ENCODE measurements at places on chromosomes 1 and 21.
A peak's percentile ranks its signal among the peaks of the same experiment; 100 is the strongest.

- DNase-seq, result no peak
Observed at GRCh38 chr1:81375884-81376548, 424.7 kb upstream of the ADGRL2 start.

DNA sequence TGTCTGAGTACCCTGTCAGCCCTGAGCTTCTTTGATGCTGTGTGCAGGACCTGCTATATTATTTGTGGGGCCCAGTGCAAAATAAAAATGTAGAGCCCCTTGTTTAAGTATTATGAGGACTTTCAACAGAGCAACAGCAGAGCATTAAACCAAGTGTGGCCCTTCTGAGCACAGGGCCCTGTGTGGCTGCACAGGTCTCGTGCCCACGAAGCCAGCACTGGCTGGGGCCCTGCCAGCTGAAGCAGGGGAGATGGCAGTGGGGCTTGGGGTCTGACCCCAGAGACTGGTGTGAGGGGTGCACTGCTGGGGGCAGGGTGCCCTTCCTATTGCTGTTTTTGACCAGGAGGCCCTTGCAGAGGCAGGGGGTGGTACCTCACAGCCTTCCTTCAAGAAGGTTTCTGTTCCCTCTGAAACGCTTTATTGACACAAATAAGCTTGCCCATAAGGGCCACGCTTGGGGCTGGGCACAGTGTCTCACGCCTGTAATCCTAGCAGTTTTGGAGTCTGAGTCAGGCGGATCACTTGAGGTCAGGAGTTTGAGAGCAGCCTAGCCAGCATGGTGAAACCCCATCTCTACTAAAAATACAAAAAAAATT, 2.2 kb upstream of the SEMA4A start:
- no peak for DNase-seq

DNA sequence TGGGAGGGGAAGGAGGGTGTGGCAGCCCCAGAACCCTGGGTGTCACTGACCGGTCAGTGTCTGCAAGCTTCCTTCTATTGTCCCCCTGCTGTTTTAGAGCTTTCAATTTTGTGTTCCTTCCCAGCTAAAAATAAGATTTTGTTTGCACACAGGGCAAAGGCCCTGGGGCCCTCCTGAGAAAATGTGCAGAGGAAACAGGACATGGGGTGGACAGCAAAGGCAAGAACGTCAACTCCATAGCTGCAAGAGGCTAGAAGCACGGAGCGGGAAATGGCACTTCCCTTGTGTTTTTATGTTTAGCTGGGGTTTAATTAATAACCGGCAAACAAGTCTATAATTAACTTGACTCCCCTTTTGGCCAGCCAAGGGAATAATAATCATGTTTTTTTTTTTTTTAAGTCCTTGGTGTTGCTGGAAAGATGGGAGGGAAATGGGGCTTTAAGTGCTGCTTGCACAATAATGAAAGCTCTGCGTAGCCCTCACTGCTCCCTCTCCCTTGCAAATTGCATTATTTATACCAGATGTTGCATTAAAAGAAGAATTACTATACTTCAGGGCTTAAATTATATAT, 261.4 kb upstream of the USP24 start:
- DNase-seq, result no peak

- no peak for DNase-seq
Observed at GRCh38 chr1:160560045-160560705, 19.1 kb downstream of the CD84 start.

- DNase-seq, result no peak
Observed at GRCh38 chr1:196423612-196424011, 184.6 kb downstream of the KCNT2 start.

DNA sequence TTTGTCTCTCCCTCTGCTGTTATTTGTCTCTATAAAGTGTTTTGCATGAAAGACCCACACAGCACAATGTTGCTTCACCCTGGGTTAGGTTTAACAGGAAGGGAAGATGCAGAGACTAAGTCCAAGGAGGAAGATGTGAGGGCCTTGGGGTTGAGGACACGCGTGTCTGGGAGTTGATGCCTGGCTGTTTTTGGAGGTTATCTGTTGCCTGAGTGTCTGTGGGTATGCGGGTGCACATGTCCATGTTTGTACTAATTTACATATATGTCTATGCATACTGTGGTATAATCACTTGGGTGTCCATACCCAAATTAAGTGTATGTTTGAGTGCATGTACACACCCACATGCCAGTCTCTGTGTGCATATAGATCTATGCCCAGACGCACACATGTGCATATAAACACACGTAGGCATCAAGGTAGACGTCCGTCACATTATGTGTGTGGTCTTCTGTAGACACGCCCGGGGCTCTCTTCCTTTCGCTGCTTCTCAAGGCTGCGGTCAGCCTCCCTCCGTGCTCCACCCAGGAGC, 962 bp upstream of the MAN1C1 start:
- DNase-seq, result peak; percentile 9

GRCh38 chr1:71949681-71950080, 332.7 kb downstream of the NEGR1 start:
- DNase-seq, result no peak

- no peak for DNase-seq
Observed at GRCh38 chr1:218525451-218526197, 180.5 kb downstream of the TGFB2 start.

DNA sequence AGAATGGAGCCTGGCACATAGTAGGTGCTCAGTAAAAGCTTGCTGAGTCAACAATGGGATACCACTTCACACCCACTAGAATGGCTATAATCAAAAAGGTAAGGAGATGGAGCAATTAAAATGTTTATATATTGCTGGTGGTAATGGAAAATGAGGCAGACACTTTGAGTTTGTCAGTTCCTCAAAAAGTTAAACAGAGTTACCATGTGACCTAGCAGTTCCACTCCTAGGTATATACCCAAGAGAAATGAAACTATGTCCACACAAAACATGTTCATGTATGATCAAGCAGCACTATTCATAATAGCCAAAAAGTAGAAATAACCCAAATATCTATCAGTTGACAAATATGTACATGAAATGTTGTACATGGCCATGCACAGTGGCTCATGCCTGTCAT, 74.8 kb upstream of the ECE1 start:
- DNase-seq, result no peak

GRCh38 chr1:51231120-51231519, 5.0 kb upstream of the RNF11 start:
- peak; percentile 16 for DNase-seq

- DNase-seq, result no peak
Observed at GRCh38 chr1:248013229-248013710, at the start of gene OR2L5. Gene OR2L5 (plus strand): TSS chr1:248013660. CDS start chr1:248021948, 8,288 bp downstream.

- peak; percentile 23 for DNase-seq
Observed at GRCh38 chr1:43414634-43415223, 25.0 kb downstream of the SZT2 start.

- no peak for DNase-seq
Observed at GRCh38 chr1:227428803-227429202, 110.5 kb upstream of the CDC42BPA start.

DNA sequence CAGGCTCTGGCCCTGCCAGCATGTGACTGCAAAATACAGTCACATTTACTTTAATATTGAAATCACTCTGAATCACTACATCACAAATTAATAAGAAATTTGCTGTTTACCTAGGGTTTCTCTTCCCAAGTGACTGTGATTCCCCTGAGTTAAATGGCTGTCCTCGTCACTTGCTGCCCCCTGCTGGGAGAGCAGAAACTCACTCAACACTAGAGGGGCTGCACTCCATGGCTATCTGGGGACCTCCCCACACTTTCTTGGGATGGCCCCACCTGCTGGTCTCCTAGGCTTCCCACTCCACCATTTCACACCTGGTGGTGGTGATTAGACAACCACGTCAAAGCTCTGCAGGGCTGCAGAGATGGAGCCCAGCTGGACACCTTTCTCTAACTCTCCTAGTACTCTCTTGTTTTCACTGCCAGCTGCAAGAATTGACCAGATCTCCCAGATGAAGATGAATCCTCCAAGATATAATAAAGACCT, 63.4 kb downstream of the CD2 start:
- DNase-seq, result peak; percentile 63

DNA sequence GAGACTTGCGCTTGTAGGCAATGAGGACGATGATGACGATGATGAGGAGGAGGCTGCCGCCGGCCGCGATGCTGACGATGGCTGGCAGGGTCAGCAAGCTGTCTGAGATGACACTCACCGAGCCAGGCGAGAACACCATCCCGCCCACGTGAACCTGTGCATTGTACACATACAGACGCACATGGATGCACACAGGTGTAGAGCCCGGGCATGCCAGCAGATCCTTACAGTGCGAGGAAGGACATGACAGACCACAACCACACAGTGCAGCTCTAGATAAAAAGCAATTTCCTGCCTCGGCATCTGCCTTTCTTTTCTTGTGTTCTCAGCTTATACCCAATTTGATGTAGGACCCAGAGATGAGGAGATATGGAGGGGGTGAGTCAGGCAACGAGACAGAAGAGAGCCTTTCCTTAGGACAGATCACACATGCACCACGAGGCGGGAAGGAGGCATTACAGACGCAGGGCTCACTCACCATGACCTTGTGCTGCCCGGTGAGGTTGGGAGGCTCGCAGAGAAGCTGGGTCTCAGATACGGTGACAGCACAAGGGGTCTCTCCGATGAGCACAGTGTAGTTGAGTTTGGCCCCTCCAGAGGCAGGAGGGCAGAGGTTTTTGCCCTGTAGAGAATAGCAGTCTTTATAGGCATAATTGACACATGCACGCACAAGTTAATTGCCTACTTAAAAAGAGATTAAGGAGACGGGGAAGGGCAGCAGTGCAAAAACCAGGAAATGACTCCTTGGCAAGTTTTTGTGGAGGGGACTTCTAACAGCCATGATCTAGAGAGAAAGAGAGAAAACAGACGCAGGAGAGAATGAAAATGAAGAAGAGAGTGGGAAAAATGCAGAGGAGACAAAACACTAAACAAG, 133.9 kb upstream of the CD34 start:
- no peak for DNase-seq

DNA sequence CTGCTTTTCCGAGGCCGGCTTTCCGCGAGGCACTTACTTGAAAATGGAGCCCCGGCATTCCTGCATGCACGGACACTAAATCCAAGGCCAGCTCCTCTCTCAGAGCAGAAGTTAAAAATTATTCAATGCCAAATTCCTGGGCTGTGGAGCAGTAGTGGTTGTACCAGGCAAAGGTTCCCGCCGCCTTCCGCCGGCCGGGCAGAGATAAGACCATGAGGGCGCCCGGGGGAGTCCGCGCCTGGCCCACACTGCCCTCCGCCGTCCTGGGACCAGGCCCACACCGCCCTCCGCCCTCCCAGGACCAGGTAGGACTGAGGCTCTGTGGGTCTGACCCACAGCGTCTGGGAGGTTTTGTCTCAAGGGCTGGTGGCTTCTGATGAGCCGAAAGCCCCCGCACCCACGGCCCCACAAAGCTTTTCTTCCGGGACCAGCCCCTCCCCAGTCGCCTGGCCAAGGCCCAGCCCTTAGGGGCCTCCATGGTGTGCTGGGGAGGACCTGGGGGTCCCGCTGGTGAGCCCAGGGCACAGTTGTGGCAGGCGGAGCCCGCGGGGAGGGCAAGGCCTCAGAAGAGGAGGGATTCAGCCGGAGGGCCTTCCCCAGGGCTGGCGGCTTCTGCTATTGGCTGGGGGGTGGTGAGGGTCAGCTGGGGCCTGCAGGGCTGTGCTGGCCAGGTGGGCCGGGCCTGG, 12.7 kb upstream of the C1orf159 start:
- no peak for DNase-seq

DNA sequence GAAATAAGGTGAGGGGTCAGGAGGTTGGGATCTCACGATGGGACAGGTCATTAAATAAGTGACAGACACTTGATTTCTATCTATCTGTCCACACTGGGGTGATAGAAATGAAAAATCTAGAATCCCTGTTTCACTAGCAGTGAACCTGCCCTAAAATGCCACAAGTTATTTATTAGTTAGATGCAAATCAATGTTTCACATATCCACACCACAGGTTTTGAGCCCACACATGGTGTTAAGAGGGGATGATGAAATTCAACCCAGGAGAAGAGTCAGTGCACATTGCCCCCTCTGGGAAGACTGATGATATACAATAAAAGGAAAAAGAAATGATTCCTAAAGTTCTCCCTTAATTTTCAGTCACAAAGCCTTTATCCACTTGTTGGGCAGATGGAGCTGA, 10.1 kb upstream of the NTPCR start:
- no peak for DNase-seq

- DNase-seq, result peak; percentile 91
Observed at GRCh38 chr1:26349188-26349876, 4.6 kb downstream of the CRYBG2 start.

- DNase-seq, result no peak
Observed at GRCh38 chr1:46581681-46582455, 22.2 kb downstream of the MKNK1 start.

DNA sequence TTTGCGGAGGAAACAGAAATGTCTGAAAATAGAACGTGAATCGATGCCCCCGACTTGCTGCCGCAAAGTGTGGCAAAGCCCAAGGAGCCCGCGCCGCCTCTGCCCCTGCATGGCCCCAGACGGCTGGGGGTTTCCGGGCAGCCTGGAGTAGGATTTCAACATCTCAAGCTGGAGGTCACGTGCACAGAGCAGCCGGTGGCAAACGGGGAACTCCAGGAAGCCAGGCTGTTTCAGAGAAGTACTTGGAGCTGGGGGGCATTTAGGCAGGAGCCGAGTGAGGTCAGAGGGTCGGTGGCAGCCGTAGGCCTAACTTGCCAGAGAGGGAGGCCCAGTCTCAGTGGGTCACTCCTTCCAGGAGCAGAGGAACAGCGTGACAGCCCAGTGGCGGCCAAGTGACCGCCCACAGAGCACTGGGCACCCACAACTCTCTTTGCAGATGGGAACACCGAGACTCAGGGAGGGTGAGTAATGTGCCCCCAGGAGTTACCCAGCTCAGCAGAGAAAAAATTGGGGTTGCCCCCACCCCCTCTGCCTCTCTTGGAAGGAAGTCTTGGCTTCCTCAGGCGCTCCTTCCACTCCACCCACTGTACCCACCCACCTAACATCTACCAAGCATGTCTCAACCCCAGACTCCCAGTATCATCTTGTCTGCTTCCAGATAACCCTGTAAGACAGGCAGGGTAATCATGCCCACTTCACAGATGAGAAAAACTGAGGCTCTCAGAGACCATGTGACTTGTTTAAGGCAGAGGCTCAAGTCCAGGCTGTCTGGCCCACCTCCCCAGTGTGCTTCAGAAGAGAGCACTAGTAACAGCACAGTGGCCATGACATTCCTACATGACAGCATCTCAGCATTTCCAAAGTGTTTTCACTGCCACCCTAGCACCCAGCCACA, 179.4 kb downstream of the HIVEP3 start:
- no peak for DNase-seq

DNA sequence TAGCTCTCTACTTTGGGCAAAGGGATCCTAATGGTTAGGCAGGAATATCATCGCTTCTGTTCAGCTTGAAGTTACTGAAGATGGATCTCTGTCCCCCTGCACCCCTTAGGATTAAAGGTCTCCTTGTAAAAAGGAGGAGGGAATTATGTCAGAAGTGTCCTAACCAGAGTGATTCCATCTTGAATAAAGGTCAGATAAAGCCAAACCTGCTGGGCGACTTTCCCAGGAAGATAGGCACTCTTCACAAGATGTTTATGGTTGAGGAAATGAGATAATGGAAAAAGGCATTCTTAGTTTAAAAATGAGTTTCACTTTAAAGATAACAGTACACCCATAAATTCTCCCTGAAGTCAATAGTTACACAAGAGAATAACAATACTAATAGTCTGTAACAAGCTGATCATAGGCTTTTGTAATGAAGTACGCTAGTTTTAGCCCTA, 1.7 kb upstream of the NENF start:
- no peak for DNase-seq

GRCh38 chr1:3467096-3468036, 12.9 kb downstream of the ARHGEF16 start:
- DNase-seq, result peak; percentile 34

All from foreskin keratinocyte (primary cell).